ENCODE measurements at places on chromosomes 12 and 14.

GRCh38 chr12:571795-572531 is 91.3 kb downstream of the NINJ2 start:
- DNase-seq: no peak

DNA sequence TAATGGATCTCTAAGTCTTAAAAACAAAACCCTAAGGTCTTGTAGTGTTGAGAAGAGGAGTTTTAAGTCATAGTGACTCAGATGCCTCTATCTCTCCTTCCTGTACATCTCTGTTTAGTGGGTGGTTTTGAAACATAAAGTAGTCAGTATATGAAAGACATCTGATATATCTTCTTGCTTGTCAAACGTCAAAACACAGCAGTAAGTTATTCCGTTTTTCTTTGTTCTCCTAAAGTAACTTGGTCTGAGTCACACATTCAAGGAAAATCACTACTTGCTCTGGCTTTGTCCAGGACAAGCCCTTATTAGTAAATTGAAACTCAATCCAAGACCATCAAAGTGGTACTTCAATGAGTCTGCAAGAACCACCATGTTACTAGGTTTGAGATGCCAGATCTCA is 1172.5 kb downstream of the BCL11B start:
- DNase-seq: no peak

DNA sequence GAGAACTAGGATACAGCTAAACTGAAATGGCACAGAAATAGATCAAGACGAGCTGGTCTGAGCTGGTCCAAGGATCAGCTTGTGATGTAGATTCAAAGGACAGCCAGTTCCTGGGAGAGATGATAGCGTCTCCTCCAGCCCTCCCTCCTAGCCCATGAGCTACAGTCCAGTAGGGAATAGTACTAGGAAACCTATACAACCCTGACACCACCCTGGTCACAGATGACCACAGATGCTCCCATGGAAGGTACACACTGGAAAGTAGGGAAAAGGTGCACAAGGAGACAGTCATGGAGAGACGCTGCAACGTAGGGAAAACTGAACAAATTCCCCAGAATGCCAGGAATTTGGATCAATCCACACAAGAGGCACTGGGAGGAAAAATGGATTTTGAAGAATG is 6.9 kb downstream of the GCH1 start:
- DNase-seq: no peak

GRCh38 chr12:54129028-54129903 is 59.5 kb downstream of the SMUG1 start:
- DNase-seq: no peak

DNA sequence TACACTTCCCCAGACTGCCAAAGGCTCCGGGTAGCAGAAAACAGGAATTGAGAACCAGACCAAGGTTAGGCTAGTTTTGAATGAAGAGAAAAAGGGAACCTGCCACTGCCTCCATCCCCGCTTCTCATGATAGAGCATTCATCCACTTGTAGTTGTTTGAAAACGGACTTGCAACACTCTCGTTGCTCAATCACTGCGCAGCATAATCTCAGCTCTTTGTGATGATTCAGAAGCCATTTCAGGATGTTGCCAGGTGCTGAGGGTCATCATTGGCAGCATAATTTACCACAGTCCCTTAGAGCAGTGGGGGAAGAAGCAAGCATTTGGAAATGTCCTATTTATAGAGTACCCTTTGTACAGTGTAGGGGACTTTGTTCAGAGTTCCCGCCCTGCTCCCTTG is 25.6 kb downstream of the KCNK13 start:
- no peak for DNase-seq

GRCh38 chr14:97280526-97280925 is 483.3 kb downstream of the VRK1 start:
- DNase-seq: no peak

DNA sequence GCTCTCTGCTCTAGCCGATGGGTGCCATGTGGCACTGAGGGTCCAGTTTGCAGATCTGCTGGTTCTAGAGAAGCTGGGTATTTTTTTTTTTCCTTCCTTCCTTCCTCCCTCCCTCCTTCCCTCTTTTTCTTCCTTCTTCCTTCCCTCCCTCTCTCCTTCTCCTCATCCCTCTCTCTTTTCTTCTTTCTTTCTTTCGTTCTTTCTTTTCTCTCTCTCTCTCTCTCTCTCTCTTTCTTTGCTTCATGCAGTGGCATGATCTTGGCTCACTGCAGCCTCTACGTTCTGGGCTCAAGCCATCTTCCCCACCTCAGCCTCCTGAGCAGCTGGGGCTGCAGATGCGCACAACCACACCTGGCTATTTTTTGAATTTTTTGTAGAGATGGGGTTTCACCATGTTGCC is 2.7 kb upstream of the BCL7A start:
- no peak for DNase-seq

DNA sequence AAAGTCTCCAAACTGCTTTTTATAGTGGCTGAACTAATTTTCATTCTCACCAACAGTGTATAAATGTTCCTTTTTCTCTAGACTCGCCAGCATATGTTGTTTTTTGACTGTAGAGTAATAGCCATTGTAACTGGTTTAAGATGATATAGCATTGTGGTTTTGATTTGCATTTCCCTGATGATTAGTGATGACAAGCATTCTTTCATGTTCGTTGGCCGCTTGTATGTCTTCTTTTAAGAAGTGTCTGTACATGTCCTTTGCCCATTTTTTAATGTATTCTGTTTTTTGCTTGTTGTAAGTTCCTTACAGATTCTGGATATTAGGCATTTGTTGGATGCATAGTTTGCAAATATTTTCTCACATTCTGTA is 404.9 kb downstream of the FLRT2 start:
- no peak for DNase-seq

GRCh38 chr14:79467835-79468234 is 743.5 kb downstream of the DIO2 start:
- peak; percentile 18 for DNase-seq

DNA sequence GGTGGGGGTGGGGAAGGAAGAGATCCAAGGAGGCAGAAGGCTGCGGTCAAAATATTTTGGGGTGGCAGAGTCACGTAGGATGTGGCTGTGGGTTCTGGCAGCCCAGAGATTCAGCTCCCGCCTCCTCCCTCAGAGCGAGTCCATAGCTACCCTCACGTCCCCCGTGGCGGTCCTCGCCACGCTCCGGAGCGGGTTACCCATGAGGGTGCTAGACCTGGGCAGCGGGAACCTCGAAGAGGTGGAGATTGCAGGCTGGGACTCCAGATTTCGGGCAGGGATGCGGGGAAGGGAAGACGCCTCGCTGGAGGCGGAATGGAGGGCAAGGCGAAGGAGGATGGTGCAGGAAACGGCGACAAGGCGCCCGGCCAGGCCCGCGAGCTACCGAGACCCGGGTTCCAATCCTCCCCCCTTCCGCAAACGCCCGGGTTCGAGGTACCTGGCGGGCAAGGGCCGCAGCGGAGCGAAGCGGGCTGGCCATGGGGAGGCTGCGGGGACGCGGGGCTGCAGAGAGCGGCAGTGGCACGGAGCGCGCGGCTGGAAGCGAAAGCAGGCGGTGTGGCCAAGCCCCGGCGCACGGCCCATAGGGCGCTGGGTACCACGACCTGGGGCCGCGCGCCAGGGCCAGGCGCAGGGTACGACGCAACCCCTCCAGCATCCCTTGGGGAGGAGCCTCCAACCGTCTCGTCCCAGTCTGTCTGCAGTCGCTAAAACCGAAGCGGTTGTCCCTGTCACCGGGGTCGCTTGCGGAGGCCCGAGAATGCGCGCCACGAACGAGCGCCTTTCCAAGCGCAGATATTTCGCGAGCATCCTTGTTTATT is 46.2 kb downstream of the BCAT1 start:
- DNase-seq: peak; percentile 50

DNA sequence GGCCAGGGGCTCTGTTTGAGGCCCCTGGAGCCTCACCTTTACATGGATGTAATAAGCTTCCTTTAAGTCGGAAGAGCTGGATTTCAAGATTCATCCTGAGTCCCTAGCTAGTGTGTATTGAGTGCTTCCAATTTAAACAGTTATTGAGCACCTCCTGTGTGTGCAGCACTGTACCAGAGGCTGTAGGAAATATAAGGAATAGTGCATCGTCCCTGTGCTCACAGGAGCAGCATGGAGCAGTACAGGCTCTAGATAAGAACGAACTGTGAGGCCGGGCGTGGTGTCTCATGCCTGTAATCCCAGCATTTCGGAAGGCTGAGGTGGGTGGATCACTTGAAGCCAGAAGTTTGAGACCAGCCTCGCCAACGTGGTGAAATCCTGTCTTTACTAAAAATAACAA is 65.8 kb upstream of the METAP2 start:
- no peak for DNase-seq

GRCh38 chr12:29103539-29103974 is 45.5 kb upstream of the FAR2 start:
- no peak for DNase-seq

GRCh38 chr12:7899755-7900154 is 27.0 kb upstream of the SLC2A14 start:
- DNase-seq: peak; percentile 58

DNA sequence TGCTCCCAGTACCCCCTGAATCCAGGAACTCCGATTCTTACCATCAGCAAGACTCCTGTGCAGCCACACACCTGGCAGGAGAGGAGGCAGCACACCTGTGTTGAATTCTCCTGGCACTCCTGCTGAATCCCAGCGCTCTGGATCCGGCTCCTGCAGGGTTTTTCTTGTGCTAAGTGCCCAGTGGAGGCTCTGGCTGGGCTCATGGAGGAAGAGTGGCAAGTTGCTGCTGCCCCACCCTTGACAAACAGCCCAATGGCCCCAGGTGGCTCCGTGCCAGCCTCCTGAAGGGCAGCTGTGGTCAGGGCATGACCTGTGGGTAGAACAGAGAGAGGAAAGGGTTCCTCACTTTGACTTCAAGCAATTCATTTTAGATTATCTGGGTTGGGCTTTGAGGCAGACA is 20.0 kb downstream of the CRACR2A start:
- DNase-seq: no peak

- DNase-seq: no peak
These were observed 183.8 kb downstream of the CALM1 start for GRCh38 chr14:90580377-90581335.

- DNase-seq: no peak
These were observed 42.1 kb downstream of the TMTC1 start for GRCh38 chr12:29741342-29742241.

DNA sequence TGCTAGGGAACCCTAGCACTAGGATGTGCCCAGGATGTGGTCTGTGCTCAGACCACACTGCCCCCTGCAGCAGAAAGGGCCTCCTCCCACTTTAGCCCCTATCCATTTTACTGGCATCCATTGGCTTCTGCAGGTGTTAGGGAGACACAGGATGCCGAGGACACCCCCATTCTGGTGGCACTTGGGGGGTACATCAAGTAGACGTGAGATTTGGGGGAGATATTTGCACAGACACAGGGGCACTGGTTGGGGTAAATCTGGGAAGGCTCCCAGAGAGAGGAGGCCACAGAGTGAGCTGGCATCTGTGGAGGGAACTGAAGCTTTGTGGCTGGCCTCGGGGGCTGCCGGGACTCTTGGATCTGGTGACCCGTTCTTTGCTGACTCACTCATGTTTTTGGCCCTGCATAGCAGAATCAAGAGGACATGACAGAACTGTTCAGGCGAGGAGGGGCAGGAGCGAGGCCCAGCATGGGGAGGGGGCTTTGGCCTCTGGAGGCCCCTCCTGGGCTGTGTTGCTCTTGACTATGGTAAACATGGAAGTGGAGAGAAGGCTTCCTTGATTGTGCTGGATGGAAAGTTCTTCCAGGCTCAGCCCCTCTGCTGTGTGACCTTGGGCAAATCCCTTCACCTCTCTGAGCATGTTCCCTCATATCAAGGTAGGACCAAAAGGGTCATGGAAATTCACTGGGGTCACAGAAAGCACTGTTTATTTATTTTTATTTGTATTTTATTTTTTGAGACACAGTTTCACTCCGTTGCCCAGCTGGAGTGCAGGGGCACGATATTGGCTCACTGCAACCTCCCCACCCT is 1.8 kb downstream of the PLBD2 start:
- DNase-seq: peak; percentile 31

DNA sequence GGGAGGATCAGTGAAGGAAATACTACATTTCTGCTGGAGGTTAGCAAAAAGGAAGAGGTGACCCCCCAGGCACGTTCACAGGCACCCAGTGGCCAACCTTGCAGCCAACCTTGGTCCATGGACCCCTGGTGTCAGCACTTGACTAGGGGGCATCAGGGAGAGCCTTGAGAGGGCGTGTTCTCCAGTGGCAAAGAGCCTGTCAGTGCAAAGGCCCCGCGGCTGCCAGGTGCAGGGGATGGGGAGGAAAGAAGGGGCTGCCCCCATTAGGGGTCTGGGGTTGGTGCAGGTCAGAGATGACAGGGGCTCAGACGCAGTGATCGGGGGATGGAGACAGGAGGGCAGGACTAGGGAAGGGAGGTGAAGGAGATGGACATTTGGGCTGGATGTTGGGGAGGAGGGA is 22.7 kb upstream of the ULK1 start:
- DNase-seq: peak; percentile 3

DNA sequence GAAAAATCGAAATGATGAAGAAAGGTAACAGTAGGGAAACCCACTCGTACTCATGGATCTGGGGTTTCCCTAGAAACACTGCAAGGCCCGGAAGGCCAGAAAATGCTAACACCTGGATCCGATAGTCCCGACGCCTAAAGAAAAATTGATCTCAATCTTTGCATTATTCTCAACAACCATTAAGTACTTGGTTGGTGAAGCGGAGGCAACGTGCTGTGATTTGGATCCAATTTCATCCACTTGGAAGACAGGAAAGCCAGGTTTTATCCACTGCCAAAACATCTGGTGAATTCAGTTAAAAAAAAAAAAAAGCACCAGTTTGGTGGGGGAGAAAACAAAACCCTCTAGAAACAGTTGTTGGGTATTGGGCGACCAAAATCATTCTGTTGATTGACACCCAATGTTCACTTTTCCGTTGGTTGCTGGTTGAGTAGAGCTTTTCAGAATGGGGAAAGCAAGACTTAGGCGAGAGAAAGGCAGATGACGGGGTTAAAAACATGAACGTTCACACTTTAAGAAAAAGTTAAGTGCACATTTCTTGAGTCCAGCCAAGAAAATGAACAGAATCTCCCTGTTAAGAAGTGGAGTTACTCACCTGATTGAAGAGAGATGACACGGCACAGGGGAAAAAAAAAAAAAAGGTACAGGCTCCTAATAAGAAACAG is 41.9 kb upstream of the MED13L start:
- peak; percentile 37 for DNase-seq

DNA sequence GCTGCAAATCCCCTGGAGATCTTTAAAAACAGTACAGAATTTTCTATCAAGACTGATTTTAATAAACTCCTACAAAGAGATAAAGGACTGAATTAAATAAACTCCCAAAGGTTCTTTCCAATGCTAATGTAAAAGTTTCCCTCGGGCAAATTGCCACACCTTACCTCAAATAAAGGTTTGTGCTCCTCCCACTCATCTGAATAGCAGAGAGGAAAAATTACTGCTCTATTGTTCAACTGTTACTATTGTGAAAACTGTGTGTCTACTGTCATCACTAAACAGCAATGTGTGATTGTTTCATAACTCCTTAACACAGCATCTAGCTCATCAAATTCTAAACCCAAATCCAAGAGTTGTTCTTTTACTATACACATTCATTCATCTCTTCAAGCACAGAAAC is 3.2 kb downstream of the SPTLC2 start:
- no peak for DNase-seq

GRCh38 chr12:46377678-46378077 is 5.1 kb upstream of the SLC38A2 start:
- DNase-seq: no peak

GRCh38 chr12:7039403-7039802 is 21.1 kb upstream of the C1S start:
- no peak for DNase-seq
